Right atrium auricular region (tissue), 2 donors: ENCODE measurements at places on chromosomes 4 and X.

DNA sequence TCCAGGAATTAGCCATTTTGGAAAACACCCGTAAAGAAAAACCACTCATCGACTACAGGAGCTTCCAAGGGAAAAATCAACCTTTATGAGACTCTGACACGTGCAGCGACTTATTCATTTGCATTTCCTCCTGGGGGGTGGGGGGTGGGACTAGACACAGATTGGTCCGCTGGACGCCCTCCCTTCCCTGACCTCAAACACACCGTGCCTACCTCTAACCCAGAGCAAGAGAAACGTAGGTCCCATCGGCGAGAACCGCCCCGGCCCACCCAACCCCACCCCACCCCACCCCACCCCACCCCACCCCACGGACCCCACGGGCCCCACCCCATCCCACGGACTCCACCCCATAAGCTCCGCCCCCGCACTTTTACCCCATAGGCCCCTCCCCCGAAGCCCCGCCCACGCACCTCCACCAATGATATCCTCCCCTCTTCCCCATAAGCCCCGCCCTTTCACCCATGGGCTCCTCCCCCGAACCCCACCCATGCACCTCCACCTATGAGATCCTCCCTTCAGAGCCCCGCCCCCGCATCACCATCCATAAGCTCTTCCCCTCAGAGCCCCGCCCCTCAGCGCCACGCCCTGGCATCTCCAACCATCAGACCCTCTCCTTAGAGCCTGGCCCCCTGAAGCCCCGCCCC, 1.1 kb downstream of the GTPBP6 start:
- no peak for DNase-seq

DNA sequence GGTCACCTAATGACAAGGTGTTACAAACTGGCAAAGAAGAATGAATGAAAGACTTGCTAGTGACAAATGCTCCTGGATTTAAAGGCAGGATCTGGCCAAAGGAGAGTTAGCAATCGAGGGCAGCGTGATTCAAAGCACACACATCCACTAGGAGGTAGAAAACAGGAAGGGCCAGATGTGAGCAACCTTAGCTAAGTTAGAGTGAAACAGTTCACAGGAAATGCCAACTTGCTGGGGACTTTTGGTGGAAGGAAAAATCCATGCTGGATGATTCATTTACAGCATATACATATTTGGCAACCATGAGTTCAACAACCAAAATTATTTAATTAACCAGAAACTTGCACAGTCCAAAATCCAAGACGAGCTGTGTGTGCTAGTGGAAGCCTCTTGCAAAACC, 276.9 kb downstream of the PTTG2 start:
- no peak for DNase-seq

DNA sequence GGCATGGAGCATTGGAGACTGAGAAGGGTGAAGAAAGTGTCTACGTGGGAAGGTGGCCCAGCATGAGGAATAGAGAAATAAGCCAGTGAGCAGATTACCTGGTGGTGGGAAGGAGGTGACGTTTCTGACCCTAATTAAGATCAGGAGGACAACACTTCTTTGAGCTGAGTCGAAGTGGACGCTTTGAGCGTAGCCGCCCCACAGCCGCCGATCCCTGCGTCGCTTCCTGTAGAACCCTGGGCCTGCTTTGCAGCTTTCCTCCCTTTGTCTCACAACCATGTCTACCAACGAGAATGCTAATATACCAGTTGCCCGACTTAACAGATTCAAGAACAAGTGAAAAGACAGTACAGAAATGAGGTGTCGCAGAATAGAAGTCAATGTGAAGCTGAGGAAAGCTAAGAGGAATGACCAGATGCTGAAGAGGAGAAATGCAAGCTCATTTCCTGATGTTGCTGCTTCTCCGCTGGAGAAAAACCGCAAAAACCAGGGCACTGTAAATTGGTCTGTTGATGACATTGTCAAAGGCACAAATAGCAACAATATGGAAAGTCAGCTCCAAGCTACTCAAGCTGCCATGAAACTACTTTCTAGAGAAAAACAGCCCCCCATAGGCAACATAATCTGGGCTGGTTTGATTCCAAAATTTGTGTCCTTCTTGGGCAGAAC, 6.4 kb upstream of the ANTXR2 start:
- DNase-seq: no peak

DNA sequence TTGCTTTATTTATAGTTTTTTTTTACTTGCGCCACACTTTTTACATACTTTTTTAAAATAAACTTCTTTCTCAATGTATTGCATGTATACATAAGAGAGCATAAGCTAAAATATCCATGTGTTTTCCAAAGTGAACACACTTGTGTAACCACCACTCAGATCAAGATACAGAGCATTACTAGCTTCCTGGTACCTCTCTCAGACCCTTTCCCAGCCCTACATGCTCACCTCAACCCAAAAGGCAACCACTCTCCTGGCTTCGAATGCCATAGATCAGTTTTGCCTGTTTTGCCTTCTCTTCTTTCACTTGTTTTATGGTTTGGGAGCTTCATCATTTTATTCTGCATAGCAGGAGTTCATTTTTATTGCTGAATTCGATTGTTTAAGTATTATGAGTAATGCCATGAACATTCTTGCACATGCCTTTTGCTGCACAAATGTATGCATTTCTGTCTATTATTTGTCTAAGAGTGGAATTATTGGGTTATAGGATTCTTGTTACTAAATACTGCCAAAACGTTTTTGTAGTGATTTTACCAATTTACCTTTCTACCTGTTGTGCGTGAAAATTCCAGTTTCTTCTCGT, 45.9 kb upstream of the NUDT6 start:
- no peak for DNase-seq

- DNase-seq: no peak
Measured at GRCh38 chr4:6824071-6824470, 41.5 kb downstream of the KIAA0232 start.

- DNase-seq: no peak
Measured at GRCh38 chr4:122775987-122776836, 43.7 kb downstream of the BBS12 start.

DNA sequence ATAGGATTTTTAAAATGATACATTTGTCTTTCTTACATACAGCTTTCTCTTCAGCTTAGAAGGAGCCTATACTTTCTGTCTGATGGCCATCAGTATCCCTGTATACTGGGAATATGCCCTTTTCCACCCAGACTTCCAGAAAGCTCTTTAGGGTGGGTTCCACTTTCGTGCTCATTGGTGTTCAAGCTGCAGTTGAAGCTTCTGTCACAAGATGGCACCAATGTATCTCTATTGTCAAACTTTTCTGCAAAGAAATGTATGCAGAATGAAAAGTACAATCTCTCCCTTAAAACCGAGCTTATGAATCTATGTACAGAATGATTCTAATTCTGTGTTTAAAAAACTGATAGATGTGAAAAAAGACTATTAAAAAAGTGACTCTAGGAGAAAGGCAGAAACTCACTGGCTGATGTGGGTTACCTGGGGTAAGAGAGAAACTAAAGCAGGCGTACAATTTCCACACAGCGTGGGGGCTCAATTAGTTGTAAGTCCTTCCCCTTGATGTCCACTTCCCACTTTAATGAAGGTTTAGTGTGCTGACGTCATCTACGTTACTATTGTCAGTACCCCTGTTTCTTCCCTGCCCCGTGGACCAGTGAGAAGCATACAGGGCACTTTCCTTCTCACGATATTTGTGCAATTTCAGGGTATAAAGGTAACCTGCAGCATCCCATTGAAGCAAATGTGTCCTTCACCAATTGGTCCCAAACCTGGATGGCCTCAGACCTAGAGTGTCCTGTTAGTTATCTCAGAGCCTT, 57.3 kb upstream of the TCEAL2 start:
- no peak for DNase-seq

DNA sequence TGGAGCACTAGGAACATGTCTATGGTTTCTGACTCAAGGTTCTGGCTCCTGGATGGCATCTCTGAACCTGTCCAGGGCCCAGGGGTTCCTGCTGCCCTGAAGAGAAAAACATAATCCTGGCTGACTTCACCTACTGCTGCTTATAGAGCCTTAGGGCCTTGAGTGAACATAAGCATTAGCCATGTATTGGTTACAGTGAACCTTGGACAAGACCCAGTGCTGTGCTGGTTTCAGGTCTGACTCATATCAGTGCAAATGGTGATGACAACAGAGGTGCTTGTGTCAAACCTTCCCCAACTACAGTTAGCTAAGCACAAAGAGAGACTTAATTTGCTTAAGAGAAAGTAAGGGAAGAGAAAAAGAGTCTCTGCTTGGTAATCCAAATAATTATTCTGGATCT, 1047.2 kb downstream of the GLUD2 start:
- no peak for DNase-seq

- no peak for DNase-seq
Measured at GRCh38 chrX:46791927-46792809, 33.2 kb upstream of the SLC9A7 start.

- no peak for DNase-seq
Measured at GRCh38 chr4:168710353-168710946, 213.6 kb downstream of the PALLD start.

DNA sequence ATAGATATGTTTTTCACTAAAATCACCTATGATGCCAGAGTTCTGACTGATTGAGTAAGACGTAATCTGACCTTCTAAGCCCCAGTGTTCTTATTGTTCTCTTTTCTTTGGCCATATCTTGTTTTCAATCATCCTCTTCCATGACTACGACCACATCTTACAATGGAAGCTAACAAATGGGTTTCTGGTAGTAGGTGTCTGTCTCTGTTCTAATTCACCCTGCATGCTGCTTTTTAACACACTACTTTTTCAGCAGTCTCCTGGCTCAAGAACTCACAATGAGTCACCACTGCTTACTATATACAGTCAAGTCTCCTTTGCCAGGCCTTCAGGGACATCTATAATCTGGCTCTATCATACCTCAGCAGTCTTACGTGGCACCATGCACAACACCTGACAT, 146.1 kb downstream of the NEXMIF start:
- DNase-seq: no peak

DNA sequence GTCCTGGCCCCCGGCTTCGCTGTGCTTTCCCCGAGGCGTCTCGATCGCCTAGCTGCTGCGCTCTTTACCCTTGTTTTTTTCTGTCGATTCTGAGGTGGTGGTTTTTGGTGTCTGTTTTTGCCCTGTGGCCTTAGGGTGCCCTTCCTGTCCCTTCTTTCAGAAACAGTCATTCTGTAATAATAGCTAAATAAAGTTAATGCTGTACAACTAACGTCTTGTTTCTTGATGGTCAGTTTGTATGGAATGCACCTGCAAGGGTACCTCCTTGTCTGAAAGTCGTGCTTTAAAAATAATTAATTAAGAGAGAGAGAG, 686 bp downstream of the FIP1L1 start:
- no peak for DNase-seq

DNA sequence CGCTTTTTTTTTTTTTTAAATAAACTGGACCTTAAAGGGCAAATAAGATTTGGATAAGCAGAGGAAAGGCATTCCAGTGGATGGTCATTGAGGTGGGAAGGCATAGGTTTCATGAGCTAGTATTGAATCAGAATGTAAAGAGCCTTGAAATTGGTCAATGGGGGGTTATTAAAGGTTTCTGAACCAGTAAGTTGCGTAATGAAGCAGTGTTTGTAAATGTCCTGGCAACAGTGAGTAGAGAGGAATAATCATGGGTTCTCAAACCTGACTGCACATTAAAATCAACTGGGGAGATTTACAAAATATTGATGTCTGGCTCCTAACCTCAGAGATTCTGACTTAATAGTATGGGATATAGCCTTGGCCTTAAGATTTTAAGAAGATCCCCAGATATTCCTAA, 23.2 kb upstream of the AMOT start:
- DNase-seq: no peak

GRCh38 chrX:16963216-16963615, 16.8 kb downstream of the REPS2 start:
- DNase-seq: no peak

- DNase-seq: no peak
Measured at GRCh38 chr4:88308587-88308986, 24.2 kb upstream of the PPM1K start.

DNA sequence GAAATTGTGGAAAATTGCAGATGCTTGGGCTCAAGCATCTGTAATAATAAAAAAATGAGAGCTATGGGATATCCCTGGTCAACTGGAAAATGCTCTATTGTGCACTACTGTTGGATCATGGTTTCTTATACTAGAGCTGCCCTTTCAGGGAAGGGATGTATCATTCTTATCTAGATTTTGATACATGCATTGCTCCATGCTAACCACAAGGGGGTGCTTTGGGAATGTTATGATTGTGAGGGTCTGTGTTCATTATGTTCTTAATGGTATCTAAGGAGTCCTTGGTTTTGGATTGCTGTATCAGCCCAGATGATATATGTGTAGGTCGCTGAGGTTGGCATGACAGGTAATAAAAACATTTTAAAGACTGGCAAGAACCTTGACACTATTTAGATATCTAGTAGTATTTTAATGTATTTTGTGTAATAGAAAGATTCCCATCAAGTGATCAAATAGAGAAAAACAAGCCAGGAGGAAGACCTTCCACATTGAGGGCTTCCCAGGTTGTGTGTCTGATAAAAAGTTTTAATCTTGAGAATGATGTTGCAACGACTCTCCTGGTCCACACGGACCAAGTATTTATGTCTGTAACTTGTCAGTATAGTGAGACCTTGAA, 49.2 kb upstream of the TLR2 start:
- no peak for DNase-seq

DNA sequence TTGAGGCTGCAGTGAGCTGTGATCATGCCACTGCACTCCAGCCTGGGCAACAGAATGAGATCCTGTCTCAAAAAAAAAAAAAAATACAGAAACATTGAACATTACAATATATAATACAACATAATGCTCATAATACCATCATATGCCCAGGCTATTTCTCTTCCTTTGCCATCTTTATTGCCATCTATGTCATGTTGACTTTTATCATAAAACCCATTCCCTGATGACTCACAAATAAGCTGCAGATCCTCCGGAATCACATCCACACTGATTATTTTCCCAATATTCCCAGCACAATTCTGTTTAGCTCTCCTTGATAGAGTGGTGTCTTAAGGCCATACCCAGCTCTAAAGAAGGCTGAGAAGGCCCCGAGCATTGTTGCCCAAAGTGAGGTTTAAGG, 9.2 kb upstream of the FBXW7 start:
- DNase-seq: no peak

DNA sequence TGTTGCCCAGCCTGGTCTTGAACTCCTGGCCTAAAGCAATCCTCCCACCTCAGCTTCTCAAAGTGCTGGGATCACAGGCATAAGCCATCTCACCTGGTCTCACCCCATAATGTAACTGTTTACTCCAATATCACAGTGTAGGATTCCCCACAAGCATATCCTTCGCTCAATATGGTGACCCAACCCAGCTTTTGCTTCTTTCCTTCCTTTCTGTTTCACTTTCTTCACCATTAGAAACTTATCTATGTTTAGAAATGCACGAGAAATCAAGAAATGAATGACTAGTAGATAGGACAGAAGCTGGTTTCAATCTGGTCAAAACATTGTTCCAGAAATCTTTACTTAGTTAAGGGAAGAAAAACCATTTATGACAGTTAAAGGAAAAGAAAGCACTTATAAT, 18.9 kb downstream of the TSPAN5 start:
- no peak for DNase-seq

- DNase-seq: no peak
Measured at GRCh38 chrX:119871245-119871598, 311 bp downstream of the RNF113A start.
